ENCODE measurements at places on chromosomes 13 and 19.

DNA sequence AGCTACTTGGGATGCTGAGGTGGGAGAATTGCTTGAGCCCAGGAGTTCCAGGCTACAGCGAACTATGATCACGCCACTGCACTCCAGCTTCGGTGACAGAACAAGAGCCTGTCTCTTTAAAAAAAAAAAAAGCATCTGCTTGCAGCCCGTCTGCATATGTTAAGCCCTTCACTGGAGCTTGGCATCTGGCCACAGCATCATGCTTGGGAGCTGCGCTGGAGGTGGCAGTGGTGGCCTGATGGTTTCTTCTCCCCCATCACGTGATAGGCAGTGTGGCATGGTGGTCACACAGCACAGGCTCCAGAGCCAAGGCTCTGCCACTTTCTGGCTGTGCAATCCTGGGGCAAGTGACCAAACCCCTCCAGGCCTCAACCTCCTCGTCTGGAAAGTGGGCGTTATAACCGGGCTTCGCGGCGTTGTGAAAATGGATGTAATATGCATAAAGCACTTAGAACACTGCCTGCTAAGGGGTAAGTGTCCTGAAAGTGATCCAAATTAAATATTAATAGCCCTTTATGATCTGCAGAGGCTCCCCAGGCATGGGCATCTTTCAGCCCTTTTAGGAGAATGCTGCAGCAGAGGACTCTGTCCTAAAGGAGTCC lies 24.4 kb downstream of the MARK4 start:
- DNase-seq = no peak

DNA sequence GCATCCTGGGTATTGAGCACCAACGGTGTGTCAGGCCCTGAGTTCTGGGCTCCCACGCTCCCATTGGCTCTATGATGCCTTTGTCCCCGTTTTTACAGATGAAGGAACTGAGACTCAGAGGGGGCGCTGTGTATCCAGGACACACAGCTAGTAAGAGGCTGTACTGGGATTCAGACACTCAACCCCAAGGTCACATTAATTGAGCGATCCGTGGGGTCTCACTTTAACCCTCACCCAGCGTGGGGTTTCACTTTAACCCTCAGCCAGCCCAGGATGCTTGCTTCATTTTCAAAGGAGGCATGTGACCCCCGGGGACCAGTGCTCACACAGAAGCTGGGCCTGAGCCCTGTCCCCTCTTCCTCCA lies 42.6 kb downstream of the CYP4F22 start:
- no peak for DNase-seq

GRCh38 chr13:93230261-93230855 lies 3.8 kb downstream of the GPC6 start:
- peak; percentile 47 for DNase-seq

- no peak for DNase-seq
Measured at GRCh38 chr19:29777781-29778309, 33.9 kb upstream of the CCNE1 start.

DNA sequence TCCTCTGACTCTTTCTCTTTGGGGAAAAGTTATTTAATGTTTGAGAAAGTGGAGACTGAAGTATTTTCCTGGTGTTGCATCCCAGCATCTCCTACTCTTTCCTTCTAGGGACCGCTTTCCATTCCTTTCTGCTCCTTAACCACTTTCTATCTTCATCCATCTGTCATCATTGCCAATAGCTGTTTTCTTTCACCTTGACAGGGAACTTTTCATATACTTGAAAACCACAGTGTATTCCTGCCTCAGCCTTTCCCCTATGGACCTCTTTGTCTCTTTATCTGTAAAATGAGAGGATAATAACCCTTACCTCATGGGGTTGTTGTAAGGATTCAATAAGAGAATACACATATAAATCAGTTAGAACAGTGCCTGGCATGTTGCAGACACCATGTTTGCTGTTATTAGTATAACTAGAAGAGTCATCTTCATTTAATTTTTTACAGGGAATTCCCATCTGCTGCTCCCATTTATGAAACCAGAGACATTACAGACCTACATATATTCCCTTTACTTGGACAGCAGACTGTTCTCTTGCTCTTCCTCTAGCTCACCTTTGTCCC lies 31.8 kb downstream of the LCP1 start:
- DNase-seq = no peak

- no peak for DNase-seq
Measured at GRCh38 chr19:18487576-18488402, 34.1 kb downstream of the ELL start.

DNA sequence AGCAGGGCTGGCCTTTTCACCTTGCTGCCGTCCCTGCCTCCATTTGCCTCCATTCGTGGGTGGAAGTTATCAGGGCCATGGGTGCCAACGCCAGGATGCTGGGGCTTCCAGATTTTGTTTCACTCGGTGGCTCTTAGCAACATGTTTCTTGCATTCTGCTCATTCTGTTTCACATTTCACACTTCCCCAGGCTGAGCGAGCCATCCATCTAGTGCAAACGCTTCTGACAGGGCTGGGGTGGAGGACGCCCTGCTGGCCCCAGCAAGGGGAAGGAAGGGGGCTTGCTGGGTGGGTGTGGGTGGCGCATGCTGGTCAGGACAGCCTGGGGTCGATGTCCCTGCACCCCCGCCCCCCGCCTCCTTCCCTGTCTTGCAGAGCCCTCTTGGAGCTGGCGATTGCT lies 165.2 kb downstream of the URI1 start:
- DNase-seq = no peak

GRCh38 chr13:97978651-97979050 lies 25.2 kb downstream of the IPO5 start:
- DNase-seq = no peak

- peak; percentile 7 for DNase-seq
Measured at GRCh38 chr19:1173159-1173844, 766 bp downstream of the SBNO2 start.

GRCh38 chr19:48623556-48624066 lies 4.3 kb downstream of the SPHK2 start:
- no peak for DNase-seq

GRCh38 chr13:112910616-112911280 lies 58.3 kb upstream of the MCF2L start:
- no peak for DNase-seq

DNA sequence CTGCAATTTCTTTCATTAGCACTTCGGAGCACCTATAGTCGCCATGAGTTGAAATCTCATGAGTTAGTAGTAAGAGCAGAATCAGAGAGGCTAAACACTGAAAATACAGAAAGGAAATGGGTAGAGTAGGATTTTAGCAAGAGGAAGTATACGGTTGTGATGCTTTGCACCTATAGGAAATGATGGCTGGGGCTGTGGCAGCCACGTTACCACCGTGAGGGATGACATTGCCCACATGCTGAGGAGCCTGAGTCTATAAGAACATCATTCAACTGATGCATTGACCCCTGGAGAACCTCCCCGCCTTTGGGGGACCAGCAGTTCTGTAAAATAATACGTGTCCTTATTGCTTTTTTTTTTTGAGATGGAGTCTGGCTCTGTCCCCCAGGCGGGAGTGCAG lies 20.4 kb downstream of the FAM187B start:
- no peak for DNase-seq

DNA sequence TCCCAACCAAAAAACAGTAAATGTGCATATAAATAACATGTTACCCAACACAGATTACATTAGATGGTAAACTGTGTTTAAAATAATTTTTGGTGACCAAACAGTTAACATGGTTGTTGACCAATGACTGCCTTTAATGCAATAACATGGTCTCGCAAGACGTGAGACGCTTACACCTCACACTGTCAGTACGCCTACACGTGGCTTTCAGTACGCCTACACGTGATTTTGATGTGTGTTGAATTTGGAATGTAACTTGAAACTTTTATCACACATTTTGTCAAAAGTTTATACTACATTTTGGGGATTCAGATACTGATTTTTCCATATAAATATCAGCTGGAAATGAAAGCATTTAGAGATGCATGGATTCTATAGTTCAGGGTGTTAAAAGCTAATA lies 32.0 kb downstream of the SLC7A9 start:
- DNase-seq = no peak

DNA sequence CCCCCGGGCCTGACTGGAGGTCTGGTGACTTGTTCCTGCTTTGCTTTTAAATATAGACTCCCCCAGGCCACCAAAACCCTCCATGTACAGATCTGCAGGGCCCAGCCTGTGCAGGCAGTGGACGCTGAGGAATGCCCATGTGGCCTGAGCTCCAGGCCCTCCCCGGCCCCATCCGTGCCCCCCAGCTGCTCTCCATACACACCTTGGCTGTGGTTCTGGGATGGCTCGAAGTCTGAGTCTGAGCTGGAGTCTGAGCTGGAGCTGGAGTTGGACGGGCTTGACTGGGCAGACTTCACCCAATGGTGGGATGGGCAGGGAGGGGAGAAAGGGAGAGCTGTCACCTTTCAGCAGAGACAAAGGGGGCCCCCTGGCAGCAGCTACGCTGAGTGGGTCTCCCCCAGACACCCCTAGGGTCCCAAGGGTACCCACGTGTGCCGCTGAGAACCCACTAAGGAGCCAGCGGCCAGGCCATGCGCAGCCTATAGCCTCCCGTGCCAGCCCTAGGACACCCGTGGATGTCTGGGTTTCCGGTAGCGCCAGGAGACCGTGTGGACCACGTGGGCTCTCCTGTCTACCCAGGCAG lies 61.9 kb downstream of the MLLT1 start:
- no peak for DNase-seq

GRCh38 chr13:29210676-29211075 lies 384.8 kb downstream of the SLC7A1 start:
- no peak for DNase-seq

DNA sequence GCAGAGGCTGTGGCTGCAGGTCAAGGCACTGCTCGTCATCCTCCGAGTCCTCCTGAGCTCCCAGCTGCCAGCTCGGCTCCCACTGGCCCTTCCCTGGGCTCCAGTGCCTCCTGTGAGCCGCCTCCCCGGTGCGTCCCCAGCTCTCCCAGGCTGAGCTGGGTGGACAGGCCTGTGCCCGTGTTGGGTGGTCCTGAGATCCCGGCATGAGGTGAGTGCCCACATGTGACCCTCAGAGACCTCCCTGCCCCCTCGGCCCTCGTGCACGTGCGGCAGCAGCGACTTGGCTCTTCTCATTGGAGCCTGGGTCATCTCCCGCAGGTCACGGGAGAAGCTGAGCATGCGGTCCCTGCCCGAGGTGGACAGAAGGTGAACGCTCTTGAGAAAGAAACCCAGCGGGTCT lies 15.4 kb downstream of the ADAT3 start:
- DNase-seq = no peak

GRCh38 chr19:54312436-54313377 lies at the start of gene LILRA5:
Gene LILRA5 (minus strand): TSS chr19:54313166. CDS start chr19:54313019, 147 bp downstream.
- DNase-seq = no peak

DNA sequence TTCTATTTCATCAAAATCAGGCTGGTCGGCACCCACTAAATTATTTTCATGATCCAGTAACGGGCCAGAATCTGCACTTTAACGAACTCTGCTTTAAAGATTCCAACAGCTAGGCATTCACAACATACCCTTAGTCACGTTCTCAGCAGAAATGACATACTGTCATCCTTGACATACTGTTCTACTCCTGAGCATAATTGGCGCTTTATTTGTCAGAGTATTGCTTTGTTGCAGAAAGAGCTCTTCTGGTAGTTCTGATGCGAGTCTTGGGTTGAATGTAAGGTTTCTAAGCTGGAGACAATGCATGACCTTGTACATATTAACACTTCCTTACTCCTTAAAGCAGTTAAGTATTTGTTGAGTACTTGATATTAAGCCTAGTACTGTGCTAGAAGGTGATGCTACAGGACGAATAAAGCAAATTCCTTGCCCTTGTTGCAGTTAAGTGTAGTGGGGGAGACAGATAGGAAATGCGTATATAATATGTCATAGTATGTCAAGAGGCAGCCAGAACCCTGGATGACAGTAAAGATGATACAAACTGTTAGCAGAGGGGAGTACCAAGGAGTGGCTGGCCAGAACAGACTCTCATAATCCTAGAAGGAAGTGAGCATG lies 32.2 kb downstream of the FRY start:
- no peak for DNase-seq

- DNase-seq = no peak
Measured at GRCh38 chr13:111515635-111516034, 195.2 kb downstream of the TEX29 start.

DNA sequence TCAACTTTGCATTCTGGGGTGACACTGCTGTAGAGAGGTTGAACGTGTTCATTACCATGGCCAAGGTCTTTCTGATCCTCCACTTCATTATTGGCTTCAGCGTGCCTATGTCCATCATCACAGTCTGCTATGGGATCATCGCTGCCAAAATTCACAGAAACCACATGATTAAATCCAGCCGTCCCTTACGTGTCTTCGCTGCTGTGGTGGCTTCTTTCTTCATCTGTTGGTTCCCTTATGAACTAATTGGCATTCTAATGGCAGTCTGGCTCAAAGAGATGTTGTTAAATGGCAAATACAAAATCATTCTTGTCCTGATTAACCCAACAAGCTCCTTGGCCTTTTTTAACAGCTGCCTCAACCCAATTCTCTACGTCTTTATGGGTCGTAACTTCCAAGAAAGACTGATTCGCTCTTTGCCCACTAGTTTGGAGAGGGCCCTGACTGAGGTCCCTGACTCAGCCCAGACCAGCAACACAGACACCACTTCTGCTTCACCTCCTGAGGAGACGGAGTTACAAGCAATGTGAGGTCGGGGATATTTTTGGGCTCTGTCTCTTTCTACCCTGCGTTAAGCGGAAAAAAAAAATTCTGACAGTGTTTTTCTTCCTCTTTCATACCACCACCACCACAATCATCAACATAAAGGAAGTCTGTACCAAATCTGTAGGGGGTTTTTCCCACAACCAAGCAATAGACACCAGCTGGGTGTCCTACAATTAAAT lies 29.5 kb downstream of the FPR3 start:
- DNase-seq = no peak

GRCh38 chr19:14021474-14021873 lies 6.5 kb upstream of the RLN3 start:
- no peak for DNase-seq

DNA sequence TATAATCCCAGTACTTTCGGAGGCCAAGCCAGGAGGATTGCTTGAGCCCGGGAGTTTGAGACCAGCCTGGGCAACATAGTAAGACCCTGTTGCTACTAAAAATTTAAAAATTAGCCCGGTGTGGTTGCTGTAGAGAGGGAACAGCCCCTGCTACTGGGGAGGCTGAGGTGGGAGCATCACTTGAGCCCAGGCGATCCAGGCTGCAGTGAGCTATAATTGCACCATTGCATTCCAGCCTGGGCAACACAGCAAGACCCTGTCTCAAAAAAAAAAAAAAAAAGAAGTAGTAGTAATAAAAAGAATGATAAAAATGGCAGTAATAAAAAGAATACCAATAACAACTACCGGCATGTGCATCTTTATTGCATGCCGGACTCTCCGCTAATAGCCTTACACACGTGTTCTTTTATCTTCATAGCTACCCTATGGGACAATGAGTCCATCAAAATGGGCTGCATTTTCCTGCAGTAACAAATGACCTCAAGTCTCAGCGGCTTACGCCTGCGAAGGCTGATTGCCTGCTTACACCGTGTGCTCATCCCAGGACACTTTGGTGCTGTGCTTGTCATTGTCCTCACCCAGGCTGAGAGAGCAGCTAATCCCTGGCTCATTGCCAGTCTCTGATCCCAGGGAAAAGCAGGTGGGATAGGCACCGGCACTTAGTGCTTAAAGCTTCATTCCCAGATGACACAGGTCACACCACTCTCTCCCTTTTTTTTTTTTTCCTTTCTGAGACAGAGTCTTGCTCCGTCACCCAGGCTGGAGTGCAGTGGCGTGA lies 14.4 kb upstream of the SYCN start:
- DNase-seq = no peak

GRCh38 chr13:102968572-102969228 lies 97.5 kb downstream of the SLC10A2 start:
- no peak for DNase-seq

GRCh38 chr13:40563350-40564125 lies 102.9 kb downstream of the FOXO1 start:
- no peak for DNase-seq
